Coronary artery (tissue), 2 donors: ENCODE measurements at places on chromosomes 1 and 21.

GRCh38 chr1:226987179-226987536, 47.1 kb downstream of the COQ8A start:
- no peak for DNase-seq

DNA sequence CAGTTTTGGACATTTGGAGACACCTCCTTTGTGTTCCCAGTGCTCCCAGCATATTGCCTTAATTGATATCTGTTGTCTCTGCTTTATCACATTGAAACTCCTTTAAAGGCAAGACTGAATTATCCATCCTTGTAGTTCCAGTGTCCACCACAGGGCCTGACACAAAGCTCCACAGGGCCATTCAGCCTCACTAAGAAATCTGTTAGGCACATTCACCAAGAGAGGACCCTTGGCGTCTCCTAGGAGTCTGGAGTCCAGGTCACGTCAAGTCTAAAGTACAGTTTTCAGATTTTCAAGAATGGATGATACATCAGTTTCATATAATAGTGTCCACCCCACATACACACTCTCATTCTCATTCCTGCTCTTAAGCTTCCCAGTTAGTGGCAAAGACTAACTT, 4.8 kb downstream of the ACP6 start:
- DNase-seq = no peak

GRCh38 chr21:44738621-44739020, 27.2 kb upstream of the TSPEAR start:
- no peak for DNase-seq

DNA sequence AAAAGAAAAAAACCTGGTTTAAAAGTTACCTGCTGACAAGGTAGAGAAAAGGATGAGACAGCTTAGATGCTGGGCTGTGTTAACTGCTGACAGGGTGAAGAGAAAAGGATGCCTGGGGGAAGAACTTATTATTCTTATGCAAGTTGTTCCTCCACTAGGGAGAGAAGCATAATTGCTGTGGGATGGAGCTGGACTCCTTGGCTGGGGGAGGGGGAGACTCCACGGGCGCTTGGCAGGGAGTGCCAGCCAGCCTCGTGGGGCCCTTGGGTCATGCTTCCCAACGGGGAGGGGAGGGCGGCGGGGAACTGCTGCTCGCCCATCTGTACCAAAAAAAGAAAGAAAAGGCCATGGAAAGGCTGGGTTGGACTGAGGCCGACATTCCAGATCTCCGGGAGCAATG, 47.2 kb downstream of the SYCP1 start:
- DNase-seq = no peak

GRCh38 chr1:204920967-204921366, 50.3 kb downstream of the NFASC start:
- DNase-seq = no peak

DNA sequence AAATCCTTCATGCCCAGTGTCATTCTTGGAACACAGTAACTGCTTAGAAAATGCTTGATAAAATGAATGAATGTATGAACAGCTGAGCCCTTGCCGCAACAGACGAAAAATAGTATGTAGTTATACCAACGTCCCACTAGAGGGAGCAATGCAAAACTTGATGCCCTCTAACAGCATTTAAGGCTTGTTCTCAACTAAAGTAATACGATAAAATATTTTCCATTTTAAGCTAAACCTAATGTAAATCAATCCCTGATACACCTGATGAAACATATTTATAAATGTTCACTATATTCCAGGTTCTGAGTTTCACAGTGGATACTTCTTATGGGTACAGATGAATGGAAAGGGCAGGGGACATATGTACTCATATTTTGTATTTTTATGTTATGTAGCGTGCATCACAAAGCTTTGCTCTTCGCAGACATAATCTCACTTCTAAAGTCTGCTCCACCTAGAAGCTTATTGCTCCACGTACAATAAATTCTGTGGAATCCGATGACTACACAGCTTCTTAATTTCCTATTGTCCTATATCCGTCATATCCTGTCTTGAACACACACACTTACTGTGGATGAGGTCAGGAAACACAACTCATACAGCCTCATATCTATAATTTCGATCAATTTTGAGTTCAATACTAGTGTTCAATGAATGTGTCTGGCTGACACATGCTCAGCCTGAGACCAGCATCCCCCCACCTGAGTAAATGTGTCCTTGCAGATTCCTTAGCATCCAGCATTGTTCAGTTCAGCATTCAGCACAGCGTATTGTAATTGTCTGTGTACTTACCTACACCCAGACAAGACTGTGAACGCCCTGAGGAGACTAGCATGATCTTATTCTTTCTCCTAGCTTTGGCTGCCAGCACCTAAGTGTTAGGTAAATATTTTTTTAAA, 4.4 kb upstream of the UTP25 start:
- DNase-seq = no peak

GRCh38 chr1:161497961-161498360, 7.3 kb upstream of the FCGR2A start:
- DNase-seq = no peak

- DNase-seq = no peak
Observed at GRCh38 chr1:172991674-172992400, 58.9 kb downstream of the TNFSF18 start.

GRCh38 chr1:219149009-219149577, 24.6 kb upstream of the LYPLAL1 start:
- DNase-seq = no peak

DNA sequence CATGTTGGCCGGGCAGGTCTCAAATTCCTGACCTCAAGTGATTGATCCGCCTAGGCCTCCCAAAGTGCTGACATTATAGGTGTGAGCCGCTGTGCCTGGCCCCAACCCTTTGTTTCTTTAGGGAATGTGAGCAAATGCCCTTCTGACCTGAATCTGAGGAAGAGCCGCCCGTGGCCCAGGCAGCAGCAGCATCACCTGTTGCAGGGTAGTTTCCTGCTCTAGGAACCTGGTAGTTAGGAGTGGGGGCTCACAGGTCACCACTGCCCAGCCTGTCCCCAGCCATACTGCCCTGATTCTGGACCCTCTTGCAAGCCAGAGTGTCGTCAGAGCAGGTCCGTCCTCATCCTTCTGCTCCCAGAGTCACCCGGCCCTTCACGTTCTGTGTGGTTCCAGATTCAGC, 13.0 kb downstream of the YBEY start:
- no peak for DNase-seq

GRCh38 chr1:19091196-19091953, 118.7 kb downstream of the UBR4 start:
- DNase-seq = no peak

DNA sequence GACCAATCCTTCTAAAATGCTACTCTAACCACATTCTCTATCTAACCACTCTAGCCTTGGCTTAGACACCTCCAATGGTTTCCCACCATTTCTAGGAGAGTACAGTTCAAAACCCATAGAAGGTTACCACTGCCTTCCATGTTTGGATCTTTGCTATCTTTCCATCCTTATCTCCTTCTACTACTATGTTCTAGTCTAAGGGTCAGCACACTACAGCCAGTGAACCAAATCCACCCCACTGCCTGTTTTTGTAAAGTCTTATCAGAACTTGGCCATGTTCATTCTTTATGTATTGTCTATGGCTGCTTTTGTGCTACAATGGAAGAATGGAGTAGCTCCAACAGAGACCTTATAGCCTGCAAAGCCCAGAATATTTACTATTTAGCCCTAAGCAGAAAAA, 6.2 kb downstream of the MTF1 start:
- no peak for DNase-seq

- no peak for DNase-seq
Observed at GRCh38 chr21:37767984-37768383, 148.3 kb downstream of the KCNJ6 start.

DNA sequence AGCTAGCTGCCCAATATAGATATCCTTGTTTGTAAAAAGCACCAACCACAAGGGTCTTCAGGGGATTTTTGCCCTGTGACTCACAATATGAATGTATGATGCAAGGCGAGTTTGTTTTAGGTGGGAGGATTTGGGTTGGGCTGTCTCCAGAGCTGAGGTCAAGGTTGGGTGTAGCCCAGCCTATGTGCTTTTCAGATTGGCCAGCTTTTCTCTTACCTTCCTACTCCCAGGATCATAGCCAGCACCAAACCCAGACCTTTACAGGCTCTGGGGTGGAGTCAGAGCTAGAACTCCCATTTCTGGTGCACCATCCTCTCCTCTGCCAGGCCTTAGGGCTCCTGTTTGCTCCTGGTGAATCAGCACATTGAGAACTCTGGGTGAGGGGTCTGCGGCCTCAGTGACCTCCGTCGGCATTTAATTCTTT, 55.6 kb upstream of the GCLM start:
- no peak for DNase-seq

DNA sequence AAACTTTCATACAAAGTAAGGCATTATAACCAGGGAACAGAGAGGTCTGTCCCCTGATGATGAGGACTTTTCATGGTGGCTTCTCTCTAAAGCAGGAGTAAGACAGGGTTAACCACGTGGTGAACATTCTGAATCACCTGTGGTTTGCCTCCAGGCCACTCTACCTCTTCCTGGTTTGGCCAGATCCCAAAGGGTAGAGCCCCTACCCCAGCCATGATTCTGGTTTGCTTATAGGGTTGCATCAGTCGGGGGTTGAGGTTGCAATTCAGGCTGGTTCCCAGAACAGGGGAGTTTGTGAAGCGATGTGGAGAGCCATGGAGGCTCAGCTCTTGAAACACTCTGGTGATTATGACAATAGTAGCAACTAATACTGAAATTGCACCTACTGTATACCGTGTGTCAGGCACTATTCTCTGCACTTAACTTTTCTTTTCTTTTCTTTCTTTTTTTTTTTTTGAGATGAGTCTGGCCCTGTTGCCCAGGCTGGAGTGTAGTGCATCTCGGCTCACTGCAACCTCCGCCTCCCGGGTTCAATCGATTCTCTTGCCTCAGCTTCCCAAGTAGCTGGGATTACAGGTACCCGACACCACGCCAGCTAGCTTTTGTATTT, 8.3 kb downstream of the CNR2 start:
- DNase-seq = no peak

DNA sequence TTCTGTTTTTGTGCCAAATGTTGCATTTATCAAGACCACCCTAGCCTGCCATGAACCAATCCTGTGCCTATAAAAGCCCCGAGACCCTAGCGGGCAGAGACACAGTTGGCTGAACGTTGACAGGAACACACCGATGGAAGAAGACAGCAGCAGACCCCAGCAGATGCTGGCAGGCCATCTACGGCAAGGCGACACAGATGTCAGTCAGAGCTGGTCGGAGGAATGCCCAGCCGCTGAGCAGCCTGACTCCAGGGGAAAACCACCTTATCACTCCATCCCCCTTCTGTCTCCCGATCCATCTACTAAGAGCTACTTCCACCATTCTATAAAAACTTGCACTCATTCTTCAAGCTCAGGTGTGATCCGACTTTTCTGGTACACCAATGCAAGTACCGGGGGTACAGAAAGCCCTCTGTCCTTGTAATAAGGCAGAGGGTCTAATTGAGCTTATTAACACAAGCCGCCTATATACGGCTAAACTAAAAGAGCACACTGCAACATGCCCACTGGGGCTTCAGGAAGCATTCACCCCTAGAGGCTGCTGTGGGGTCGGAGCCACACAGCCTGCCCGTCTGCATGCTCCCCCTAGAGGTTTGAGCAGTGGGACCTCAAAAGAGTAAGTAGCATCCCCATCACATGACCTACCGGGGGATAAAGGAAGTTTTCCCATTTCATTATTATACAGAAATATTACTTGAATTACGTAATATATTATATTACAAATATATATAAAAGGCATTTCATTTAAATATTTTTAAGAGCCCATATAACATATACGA, 1156.3 kb upstream of the B3GALT2 start:
- DNase-seq = no peak

DNA sequence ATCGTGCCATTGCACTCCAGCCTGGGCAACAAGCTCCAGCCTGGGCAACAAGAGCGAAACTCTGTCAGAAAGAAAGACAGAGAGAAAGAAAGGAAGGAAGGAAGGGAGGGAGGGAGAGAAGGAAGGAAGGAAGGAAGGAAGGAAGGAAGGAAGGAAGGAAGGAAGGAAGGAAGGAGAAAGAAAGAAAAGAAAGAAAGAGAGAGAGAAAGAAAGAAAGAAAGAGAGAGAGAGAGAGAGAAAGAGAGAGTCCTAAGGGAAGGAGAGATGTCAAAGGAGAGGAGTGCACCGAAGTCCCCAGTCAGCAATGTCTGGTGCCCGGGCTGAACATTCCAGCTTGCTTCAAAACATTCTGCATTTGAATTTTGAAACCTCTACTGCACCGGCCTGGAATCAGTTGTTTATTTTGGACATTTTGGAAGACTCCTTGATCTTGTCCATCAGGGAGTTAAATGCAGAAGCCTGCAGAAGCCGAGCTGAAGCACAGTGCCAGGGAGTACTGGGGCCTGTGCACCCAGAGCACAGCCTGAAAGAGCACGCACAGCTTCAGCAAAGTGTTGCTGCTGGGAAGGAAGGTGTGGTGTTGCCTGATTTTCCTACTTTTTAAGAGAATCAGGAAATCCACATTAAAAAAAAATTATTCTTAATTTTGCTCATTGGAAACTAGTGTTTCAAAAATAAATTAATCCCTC, 3.7 kb upstream of the IGSF3 start:
- no peak for DNase-seq

DNA sequence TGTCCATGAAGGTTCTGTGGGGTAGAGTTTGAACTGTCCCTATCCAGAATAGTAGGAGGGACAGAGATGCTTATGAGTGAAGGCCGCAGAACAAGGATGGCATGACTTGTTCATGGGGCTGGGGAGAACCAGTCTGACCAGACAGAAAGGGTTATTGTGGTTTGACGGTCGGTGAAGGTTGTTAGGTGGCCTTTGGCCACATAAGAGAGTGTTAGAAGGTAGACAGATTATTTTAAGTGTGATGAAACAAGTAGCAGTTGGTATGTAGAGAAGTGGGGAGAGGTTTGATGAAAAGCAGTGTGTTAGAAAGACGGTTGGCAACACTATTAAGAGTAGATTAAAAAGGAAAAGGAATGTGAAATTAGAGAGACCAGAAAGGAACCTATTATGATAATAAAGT, 355.1 kb downstream of the DISC1 start:
- DNase-seq = no peak

- DNase-seq = no peak
Observed at GRCh38 chr1:60825593-60825992, 256.8 kb upstream of the NFIA start.

DNA sequence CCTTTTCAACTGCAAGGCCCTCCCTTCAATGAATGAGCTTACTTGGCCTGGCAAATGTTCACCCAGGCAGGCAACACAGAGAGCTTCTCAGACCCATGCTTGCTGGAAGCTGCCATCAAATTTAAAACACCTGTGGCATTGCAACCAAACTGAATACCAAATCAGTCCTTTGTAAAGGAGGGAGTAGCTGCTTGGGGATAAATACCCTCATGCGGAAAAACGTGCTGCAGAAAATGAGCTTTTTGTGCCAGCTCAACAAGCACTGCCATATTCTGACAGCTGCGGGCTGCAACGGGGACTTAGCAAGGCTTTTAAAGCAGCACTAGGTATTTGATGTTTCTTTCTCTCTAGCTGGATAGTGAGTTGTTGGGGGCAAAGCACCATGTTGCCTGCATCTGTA, 119.7 kb downstream of the PLPPR4 start:
- no peak for DNase-seq
